ENCODE measurements at places on chromosomes 6 and 20.

- DNase-seq, result peak; percentile 25
These were observed 18.1 kb upstream of the SAMHD1 start for GRCh38 chr20:36969478-36970186.

GRCh38 chr6:87277123-87277522 is 45.3 kb upstream of the SMIM8 start:
- DNase-seq, result no peak

GRCh38 chr20:4244700-4245485 is 229.5 kb upstream of the RNF24 start:
- no peak for DNase-seq

DNA sequence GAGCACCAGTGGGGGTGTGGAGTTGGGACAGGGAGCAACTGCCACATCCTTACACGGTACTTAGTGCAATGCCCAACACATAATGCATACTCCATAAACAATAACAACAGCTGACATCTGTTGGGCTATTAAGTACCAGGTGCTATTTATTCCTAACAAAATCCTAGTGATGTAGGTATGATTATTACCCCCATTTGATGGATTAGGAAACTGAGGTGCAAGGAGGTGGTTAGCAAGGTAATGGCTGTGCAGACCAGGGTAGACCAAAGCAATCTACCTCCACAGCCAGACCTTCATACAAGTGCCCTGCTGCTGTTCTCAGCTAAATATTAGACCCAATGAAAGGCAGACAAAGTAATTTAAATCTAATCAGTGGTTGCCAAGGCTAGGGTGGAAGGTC is 36.8 kb downstream of the SLC13A3 start:
- DNase-seq, result no peak

- DNase-seq, result no peak
These were observed 22.9 kb downstream of the DNAJC5 start for GRCh38 chr20:63917811-63918210.

DNA sequence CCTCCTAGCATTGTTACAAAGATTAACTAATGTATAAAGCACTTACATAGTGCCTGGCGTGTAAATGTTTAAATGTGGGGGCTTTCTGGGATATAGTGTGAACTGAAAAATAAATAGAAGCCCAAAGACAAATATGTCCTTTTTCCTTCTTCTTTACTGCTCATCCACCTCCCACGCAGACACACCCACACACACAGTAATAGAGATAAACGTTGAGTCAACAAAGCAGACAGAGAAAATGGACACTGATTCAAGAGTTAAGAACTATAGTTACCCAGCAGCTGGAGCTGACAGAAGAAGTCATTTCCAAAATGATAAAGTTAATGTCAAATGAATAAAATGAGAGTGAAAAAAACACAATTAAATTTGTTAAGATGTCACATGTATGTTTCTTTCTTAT is 68.3 kb downstream of the FHL5 start:
- peak; percentile 2 for DNase-seq

- no peak for DNase-seq
These were observed 198.6 kb upstream of the CDH4 start for GRCh38 chr20:61053487-61053886.

- no peak for DNase-seq
These were observed 618.6 kb upstream of the FLRT3 start for GRCh38 chr20:14956026-14956425.

DNA sequence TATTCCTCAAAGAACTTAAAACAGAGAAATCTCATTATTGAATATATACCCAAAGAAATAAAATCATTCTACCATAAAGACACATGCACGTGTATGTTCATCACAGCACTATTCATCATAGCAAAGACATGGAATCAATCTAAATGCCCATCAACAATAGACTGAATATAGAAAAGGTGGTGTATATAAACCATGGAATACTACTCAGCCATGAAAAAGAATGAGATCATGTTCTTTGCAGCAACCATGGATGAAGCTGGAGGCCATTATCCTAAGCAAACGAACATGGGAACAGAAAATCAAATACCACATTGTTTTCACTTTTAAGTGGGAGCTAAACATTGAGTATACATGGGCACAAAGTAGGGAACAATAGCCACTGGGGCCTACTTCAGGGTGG is 12.3 kb upstream of the GPR63 start:
- no peak for DNase-seq

DNA sequence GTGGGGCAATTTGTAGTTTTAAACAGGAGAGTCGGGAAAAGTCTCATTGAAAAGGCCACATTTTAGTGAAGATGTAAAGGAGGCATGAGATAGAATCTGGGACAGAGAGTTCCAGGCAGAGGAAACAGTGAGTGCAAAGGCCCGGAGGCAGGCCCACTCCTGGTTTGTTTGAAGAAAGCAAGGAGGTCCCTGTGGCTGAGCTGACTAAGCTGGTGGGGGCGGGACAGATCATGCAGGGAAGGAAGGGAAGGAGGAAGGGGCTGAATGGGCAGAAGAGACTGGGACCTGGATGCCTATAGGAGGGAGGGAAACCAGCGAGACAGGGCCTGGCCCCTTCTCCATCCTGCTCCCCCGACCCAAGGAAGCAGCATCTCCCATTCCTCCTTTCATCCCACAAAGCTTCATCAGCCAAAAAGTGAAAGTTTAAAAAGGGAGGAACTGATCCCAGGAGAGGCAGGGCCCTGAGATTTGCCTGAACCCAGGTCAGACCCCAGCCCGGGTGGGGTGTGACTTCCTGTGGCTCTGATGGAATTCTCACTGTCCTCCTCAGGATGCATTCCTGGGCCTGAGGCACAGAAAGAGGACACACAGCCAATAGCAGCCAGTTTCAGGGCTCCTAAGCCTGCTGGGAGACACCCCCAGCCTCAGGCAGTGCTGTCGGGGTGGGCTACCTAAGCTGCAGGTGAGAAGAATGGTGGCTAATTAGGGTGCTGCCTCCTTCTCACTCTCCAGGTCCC is 54.2 kb upstream of the SIRPA start:
- no peak for DNase-seq

- DNase-seq, result no peak
These were observed 215.0 kb downstream of the SLC24A3 start for GRCh38 chr20:19427480-19427879.

DNA sequence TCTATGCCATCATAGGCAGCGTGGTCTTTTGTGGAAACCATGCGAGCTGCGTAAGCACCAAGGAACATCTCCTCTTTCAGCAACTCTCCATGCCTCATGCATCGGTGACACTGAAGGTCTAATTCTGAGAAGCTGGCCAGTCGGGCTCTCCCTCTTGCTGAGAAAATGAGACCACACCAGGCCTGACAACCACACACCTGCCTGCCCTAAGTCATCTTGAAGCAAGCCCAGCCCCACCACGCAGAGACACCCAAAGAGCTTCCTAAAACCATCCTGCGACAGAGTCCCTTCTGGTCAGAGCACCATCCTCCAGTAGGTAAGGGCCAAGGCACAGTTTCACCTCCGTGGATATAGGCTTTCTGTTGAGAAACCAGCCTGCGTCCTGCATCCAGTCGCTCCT is 26.6 kb downstream of the PREX1 start:
- no peak for DNase-seq

DNA sequence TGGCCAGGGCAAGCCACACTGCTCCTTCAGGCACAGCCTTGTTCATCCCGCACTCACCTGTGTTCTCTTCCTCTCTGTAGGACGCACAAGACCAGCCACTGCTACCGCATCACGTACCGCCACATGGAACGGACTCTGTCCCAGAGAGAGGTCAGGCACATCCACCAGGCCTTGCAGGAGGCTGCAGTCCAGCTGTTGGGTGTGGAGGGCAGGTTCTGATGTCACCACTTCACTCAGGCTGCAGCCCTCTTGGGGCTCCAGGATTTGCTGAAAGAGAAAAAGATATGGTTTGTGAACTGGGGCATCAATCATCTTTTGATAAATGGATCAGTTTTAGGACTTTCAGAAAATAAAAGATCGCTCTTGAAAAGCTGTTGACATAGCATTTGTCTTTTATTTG is 235.5 kb downstream of the NRN1 start:
- no peak for DNase-seq

GRCh38 chr6:149223904-149224351 is 93.6 kb upstream of the TAB2 start:
- DNase-seq, result no peak
